ENCODE measurements at places on chromosomes 5 and 9. TPM values are rescaled to one million over a fixed set of nuclear protein-coding genes. Genes with fewer than 3 reads are reported as not detected.

- no peak for DNase-seq
These were observed 54.0 kb downstream of the SECISBP2 start for GRCh38 chr9:89372230-89372816.

GRCh38 chr9:109139851-109140250 is 20.1 kb upstream of the TMEM245 start:
- DNase-seq = no peak

- no peak for DNase-seq
These were observed 331.6 kb upstream of the SLC30A5 start for GRCh38 chr5:68762201-68762600.

DNA sequence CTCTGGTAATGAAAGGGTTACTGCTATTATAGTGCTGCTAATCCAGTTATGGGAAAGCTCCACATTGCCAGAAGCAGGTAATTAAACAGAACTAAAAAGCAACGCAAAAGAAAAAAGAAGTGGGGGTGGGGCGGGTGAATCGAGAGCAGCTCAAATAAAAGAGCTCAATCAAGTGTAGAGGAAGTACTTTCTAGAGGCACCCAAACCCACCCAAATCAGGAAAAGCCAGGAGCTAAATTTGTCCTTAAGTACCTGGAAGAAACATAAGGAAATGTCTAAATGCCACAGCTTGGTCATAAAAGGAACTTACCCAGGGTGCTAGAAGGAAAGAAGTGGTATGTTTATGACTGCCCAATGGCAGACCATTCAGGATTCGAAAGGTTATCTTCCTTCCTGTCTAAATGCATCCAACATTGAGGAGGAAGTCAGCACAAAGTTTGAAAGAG is 2.4 kb upstream of the RNF145 start:
- no peak for DNase-seq

- no peak for DNase-seq
These were observed 148.5 kb upstream of the PUM3 start for GRCh38 chr9:2992427-2992826.

Gene SPACA9
- total RNA-seq = 3.4 TPM

Gene URM1
- total RNA-seq = 28.4 TPM

Gene ZNF462
- total RNA-seq = 61.7 TPM

All from spinal cord (tissue), 10 donors.